Activated T-cell treated with anti-CD3 and anti-CD28 coated beads for 1 hour (primary cell): ENCODE measurements at places on chromosomes 3 and 15.

DNA sequence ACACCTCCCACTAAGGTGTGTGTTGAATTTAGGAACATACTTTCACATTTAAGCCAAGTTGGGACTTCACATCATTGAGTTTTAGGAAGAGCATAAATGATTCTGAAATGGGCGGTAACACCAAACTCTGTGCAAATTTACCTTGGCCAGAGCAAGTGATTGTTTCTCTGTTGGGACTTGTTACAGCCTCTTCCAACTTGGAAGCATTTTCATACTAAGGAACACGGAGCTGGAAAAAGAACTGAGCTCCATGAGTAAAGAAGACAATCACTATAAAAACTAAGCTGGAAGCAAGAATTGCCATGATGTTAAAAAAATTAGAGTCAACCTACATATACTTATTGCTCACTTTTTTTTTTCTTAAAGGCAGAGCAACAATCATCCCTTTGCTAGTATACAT is 371.3 kb downstream of the ERC2 start:
- DNase-seq: no peak

DNA sequence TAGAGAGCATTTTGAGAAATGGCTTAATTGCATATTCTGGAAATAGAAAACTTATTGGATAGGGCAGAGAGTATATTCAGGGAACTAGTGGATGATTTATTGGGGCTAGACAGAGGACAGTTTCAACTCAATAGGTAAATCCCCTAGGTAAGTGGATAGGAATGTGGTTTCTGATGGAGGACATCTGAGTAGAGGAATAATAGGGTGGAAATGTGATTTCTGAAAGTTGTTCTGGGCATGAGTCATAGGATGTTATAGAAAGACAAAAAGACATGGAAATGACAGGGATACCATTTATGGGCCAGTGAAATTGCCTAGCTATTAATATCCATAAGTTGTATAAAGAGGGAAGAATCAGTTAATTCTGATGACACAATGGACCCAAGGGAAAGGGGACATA is 563.3 kb upstream of the GOLIM4 start:
- DNase-seq: no peak

DNA sequence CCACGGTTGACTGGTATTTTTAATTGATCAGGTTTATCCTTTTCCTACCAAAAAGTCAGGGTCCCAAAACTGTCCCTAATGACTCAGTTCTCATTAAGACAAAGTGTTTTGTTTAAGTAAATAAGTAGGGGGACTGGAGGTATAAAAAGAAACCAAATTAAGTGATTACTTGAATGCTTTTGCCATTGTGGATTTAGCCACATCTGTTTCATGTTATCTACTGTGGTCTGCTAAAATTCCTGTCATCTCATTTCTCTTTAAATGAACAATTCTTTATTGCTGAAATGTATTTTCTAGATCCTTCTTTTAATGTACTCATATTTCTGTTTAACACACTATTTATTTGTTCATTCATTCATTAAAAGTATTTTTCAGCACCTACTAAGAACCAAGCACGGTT is 625.9 kb upstream of the ADAMTS9 start:
- DNase-seq: no peak

- no peak for DNase-seq
Measured at GRCh38 chr3:141049681-141050080, 1.5 kb upstream of the SPSB4 start.

GRCh38 chr3:57746156-57747010 is 9.7 kb upstream of the SLMAP start:
- DNase-seq: no peak

DNA sequence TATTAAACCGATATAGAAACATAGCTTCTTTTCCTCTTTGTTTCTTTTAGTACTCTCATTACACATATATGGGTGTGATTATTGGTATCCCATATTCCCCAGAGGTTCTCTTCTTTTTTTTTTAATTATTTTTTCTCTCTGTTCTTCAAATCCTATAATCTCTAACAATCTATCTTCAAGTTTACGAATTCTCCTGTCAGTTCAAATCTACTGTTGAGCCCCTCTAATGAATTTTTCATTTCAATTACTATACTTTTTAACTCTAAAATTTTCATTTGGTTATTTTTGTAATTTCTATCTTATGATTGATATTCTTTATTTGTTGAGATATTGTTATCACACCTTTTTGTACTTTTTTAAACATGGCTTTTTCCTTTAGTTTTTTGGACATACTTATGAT is 64.1 kb downstream of the RSL24D1 start:
- DNase-seq: no peak

DNA sequence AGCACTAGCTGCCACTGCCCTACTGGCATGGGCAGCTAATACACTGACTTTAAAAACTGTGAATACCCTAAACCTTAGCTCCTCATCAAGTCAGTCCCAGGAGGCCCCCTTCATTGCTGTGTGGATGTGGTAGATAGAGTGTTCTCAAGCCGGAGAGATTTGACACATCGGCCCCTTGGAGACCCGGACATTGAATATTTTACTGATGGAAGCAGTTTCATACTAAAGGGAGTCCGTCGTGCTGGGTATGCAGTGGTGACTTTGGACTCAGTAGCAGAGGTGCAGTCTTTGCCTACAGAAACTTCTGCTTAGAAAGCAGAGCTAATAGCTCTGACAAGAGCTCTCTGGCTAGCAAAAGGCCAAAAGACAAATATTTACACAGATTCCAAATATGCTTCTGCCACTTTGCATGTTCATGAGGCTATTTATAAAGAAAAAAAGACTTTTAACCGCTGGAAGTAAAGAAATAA is 17.5 kb downstream of the CCR4 start:
- no peak for DNase-seq
